Hematopoietic multipotent progenitor cell treated with erythropoietin and hydrocortisone succinate and interleukin-3 and kit ligand, for 6 days (in vitro differentiated cells): ENCODE measurements at places on chromosomes 3 and 15.
A peak's percentile ranks its signal among the peaks of the same experiment; 100 is the strongest.

DNA sequence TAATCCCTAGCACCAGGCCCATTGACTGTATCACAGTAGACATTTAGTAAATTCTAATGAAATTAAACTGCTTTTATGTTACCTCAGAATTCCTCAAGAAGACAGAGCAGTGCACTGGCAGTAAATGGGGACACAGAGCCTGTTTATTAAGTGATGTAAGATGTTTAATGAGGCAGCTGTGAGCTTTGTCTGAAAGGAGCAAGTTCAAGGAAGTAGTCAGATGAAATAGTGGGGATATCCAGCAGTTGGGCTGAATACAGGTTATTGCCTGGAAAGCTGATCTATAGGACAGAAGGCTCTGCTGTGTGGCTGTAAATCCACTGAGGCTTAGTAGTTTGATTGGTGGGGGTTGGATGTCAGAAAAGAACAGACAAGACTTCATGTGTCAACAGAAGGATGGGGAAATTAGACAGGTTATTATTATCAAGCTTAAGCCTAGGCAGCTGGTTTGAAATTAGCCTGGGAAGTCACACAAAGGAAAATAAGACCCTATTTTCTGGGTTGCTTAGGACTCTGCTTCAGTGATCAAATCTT, 62.2 kb downstream of the PFN2 start:
- DNase-seq: no peak

DNA sequence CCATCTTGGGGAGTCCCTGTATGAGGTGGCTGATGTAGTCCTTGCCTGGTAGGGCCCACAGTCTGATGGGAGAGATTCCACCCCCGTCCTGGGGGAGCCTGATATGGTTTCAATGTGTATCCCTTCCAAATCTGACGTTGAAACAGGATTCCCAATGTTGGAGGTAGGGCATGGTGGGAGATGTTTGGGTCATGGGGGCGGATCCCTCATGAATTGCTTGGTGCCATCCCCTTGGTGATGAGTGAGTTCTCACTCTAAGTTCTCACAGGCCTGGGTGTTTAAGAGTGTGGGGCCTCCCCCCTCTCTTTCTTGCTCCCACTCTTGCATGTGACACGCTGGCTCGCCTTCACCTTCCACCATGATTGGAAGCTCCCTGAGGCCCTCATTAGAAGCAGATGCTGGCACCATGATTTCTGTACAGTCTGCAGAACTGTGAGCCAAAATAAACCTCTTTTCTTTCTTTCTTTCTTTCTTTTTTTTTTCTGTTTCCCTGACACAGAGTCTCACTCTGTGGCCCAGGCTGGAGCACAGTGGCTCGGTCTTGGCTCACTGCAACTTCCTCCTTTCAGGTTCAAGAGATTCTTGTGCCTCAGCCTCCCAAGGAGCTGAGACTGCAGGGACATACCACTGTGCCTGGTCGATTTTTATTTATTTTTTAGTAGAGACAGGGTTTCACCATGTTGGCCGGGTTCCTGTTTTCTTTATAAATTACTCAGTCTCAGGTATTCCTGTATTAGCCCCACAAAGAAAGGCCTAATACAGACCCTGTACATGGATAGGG, 28.6 kb downstream of the ITGA11 start:
- no peak for DNase-seq

DNA sequence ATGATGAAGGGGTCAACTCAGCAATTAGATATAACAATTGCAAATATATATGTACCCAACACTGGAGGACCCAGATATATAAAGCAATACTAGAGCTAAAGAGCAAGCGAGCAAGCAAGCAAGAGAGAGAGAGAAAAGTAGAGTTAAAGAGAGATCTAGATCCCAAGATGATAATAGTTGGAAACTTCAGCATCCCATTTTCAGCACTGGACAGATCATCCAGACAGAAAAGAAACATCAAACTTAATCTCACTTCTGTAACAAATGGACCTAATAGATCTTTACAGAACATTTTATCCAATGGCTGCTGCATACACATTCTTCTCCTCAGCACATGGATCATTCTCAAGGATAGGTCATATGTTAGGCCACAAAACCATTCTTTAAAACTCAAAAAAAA, 23.2 kb downstream of the PEAK1 start:
- no peak for DNase-seq

GRCh38 chr15:98154863-98155262, 194.4 kb downstream of the ARRDC4 start:
- DNase-seq: no peak

GRCh38 chr3:80688814-80689213, 921.0 kb upstream of the ROBO1 start:
- DNase-seq: peak; percentile 13

DNA sequence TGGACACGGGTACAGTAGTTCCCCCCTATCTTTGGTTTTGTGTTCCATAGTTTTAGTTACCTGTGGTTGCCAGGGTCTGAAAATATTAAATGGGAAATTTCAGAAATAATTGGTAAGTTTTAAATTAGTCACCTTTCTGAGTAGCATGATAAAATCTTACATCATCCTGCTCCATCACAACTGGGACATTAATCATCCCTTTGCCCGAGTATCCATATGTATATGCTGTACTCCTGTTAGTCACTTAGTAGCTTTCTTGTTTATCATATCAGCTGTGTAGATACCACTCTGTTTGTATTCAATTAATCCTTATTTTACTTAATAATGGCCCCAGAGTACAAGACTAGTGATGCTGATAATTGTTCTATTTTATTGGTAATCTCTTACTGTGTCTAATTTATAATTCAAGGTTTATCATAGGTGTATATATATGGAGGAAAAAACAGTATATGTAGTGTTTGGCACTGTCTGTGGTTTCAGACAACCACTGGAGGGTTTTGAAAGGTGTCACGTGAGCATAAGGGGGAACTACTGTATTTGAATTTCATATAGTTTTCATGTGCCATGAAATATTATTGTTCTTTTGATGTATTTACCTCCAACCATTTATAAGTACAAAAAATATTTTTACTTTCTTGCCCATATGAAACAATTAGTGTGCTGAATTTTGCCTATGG, 41.4 kb downstream of the CTDSPL2 start:
- no peak for DNase-seq

- DNase-seq: no peak
These were observed 326.4 kb upstream of the NAALADL2 start for GRCh38 chr3:174532776-174533175.

DNA sequence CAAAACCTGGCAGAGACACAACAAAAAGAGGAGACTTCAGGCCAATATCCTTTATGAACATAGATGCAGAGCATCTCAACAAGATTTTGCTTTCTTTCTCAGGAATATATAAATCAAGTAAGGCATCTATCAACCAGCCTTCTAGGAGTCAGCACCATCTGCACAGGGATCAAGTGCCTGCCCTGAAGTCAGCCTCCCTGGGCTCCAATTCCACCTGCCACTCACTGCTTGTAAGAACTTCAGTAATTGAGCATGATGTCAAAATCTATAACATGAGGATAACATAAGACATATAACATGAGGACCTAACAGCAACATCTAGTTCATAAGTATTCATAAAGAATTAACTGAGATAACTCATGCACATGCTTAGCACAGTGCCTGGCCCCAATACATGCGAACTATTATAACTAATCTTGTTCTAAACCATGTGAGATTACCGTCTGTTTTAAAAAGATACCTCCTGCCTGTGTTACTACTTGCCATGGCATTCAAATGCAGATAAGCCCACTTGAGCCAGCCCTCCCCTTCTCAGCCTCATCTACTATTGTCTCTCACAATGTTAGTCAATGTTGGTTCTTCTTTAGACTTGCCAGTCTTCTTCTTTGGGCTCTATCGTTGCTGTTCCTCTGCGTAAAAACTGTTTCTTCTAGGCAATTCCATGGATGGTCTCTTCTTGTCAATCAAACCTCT, 91.6 kb downstream of the PLD1 start:
- peak; percentile 54 for DNase-seq

GRCh38 chr15:91135201-91136130, 35.4 kb downstream of the SV2B start:
- DNase-seq: no peak

DNA sequence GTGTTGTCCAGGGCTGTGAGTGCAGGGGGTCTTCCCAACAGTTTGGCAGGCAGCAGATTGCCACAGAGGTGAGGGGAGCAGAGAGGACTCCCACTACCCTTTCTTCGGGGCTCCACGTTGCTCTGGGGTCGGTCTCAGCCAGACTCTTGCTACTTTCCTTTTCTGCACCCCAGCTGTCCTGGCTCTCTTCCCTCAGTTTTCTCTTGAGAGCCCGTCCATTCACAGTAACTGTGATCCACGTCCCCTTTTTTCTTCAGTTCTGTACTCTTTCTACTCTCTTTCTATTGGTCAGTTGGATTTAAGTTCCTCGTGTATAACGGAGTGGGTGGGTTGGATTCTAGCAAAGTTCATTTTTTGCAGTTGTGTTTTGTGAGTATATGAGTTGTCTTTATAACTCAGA, 105.8 kb downstream of the UNC13C start:
- no peak for DNase-seq

GRCh38 chr15:92393980-92394308, 263 bp downstream of the ST8SIA2 start:
- no peak for DNase-seq

- no peak for DNase-seq
These were observed 158.8 kb downstream of the KLF13 start for GRCh38 chr15:31485431-31485830.

GRCh38 chr15:64348455-64348854, 7.5 kb downstream of the CSNK1G1 start:
- DNase-seq: no peak

- DNase-seq: peak; percentile 79
These were observed 389 bp downstream of the ARPC4 start for GRCh38 chr3:9793161-9793781.

DNA sequence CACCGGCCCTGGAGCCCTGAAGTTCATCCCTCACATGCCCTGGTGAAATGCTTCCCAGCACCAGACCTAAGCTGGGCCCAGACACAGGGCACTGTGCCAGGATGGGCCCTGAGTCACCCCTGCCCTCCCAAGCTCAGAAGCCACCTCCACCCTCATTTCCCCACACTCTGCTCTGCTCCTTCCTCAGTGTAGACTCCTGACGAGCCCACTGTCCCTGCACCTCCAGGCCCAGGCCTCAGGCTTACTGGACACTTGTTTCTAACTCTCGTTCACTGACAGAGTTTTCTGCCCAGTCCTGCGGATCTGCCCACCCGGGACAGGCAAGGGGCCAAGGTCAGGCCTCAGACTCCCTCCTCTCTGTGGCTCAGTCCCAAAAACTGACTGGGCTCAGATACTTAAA, 112.6 kb upstream of the RNF7 start:
- DNase-seq: peak; percentile 24

- DNase-seq: no peak
These were observed 49.4 kb upstream of the SPTSSB start for GRCh38 chr3:161420746-161421145.

GRCh38 chr3:185912512-185912911, 25.3 kb downstream of the TRA2B start:
- peak; percentile 6 for DNase-seq

- no peak for DNase-seq
These were observed 598.6 kb upstream of the TBL1XR1 start for GRCh38 chr3:177795859-177796258.

DNA sequence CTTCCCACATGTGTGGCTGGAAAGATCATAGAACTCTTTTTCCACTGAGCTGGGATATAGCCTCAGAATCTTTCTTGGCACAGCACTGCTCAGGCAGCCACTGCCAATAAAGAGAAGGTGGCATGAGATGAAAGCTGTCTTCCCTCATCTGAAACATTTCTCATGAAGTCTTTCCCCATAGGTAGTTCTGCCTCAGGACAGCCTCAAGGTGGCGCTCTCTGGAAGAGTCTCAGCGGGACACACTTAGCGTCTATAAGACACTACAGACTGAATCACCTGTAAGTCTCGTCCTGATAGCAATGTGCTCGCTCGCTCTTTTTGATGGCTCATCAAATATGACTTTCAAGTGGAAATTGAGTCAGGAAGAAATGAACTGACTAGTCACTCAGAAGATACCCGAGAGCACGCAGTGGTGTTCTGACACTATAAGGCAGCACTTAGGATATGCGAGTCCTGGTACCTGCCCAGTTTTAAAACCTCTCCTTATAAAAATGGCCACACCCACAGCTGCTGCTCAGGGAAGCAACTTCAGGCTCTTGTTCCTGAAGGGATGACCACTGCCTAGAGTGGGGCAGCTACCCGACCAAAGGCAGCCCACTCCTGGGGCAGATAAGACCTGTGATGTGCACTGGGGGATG, 269.5 kb downstream of the SUCLG2 start:
- DNase-seq: peak; percentile 65

DNA sequence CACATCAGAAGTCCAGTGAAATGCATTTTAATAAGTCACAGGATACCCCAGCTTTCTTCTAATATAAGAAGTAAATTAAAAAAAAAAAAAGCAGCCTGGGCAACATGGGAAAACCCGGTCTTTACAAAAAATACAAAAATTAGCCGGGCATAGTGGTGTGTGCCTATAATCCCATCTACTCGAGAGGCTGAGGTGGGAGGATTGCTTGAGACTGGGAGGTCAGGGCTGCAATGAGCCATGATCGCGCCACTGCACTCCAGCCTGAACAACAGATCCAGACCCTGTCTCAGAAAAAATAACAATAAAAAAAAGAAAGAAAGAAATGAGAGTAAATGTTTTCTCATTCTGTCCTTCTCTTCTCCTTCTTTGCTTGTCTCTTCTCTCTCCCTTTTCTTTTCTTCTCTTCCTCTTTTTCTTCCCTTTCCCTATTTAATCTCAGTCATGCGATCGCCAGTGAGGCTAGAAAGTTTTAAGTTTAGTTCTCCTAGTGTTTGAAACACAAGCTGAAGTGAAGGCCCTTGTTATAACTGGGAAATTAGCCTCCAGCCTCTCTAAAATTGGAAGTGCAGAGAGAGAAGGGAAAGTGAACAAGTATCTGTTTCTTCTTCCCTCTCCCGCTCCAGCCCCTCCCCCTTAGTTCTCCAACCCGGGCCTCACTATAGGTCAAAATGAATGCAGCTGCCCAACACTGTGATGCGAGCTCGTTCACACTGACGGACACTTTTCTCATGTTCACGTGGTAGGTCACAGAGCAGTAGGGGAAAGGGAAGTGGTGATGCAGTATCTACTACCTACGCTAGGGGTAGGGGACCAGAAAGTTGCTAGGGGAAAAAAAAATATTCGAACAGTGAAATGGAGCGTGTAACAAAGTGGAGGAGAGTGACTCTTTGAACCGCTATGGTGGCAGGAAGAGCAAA, 23.5 kb upstream of the TSC22D2 start:
- peak; percentile 80 for DNase-seq

DNA sequence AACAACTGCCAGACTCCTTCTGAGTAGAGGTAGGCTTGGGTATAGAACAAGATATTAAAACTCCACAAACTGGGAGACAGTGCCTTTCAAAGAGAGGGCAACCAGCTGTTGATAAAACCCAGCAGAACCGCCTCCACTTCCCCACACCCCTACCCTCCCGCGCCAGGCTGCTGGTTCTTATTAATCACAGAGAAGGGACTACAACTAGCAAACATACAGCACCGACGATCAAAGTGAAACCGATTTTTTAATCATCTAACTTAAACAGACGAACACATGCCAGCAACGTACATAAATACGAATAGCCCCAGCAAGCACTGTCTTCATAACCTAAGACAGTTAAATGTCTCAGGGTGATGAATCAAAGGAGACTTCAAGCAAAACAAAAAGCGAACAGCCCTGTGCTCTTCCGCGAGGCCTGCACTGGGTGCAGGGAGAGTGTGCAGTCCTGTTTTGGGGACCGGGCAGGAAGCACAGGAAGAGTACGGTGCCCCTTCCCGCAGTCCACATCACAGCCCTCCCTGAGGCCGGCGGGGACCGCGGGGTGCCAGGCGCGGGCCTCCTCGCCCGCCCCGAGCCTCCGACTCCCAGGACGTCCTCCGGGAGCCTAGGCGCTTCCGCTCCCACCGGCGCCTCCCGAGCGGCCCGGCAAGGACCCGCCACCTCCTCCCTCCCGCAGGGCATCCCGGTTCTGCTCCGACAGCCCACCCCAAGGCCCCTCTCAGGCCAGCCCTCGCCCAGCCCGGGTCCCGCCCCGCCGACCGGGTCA, 75.1 kb upstream of the VGLL4 start:
- DNase-seq: peak; percentile 67
